ENCODE measurements at places on chromosomes 3 and 15.

GRCh38 chr3:196186651-196187573, 24.3 kb downstream of the ZDHHC19 start:
- DNase-seq, result peak; percentile 85

DNA sequence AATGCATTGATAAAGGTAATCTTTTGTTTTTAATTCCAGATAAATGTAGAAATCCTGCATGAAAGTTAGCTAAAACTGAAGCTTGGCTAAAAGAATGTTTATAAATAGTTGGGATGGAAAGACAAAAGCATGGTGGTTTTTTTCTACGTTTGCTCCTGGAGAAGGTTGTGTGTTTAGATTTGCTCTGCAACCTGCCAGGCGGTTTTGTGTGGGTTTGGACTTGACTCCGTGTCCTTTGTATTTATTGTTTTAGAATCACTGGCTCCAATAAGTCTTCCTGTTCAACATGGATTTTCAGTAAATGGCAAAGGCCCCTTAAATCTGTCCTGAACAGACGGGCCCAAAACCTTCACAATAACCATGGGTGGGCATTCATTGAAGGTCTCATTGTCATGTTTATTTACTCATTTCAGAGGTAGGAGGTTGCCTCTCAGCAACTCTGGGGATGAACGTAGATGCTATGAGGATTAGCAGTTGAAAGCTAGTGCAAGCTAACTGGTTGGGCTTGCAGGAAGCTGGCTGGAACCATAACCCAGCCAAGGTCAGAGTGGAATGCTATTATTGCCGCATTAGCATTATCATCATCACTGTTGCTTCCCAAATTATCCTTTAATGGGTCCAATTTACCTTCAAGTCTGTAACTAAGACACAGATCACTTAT, 60.6 kb upstream of the ADAMTS9 start:
- no peak for DNase-seq

- DNase-seq, result no peak
Observed at GRCh38 chr3:53493595-53493962, 832 bp upstream of the CACNA1D start.

DNA sequence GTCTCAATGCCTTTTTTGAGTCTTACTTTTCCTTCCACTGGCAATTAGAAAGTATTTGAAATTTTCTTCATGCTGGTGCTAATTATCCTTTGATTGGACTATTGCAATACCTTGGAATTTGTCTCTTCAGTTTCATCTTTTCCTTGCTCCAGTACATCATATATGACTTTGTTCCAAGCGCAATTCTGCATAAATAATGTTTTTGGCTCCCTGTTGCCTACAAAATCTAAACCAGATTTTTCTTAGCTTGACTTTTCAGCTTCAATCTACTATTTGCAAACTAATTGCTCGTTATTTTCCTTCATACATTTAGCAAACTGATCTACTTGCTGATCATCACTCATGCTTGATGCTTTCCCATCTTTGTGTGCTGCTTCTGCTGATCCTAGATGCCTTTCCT, 230.8 kb upstream of the GPR149 start:
- DNase-seq, result no peak

DNA sequence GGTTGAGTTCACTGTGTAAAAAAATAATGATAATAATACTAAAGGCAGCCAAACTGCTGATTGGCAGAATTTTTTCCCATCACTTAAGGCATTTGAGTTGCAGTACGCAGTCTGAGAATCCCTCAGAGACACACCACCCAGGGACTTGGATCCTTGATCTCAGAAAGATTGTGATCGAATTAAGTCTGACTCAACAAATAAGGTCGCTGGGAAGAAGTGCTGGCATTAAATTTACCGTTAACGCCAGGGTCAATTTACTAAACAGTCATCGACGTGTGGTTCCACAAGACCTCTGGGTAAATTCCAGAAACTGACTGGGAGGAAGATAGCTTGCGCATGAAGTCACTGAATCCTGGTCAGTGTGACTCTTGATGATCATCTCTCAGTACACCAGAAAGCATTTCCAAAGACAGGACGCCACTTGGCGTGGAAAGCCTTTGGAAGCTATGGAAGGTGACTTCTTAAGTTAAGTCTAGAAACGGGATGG, 48.3 kb upstream of the CGNL1 start:
- no peak for DNase-seq

- DNase-seq, result no peak
Observed at GRCh38 chr3:13518516-13518953, 30.4 kb upstream of the FBLN2 start.

DNA sequence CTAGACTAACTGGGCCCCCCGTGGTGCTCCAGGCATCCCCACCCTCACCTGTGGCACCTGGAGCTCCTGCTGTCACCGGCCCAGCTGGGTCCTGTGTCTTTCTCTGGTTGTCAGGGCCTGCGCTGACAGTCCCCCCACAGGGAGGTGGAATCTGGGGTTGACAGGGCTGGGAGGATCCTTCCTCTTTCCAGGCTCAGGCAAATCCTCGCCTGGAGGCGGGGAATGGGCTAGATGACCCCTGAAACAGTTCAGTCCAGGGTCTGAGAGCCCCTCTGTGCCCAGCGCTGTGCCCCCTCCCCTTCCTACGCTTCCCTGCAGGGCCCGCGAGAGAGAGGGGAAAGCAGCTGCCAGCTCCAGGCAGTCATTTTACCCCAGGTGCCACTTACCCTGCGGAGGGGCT, 50.1 kb upstream of the MCF2L2 start:
- DNase-seq, result no peak

DNA sequence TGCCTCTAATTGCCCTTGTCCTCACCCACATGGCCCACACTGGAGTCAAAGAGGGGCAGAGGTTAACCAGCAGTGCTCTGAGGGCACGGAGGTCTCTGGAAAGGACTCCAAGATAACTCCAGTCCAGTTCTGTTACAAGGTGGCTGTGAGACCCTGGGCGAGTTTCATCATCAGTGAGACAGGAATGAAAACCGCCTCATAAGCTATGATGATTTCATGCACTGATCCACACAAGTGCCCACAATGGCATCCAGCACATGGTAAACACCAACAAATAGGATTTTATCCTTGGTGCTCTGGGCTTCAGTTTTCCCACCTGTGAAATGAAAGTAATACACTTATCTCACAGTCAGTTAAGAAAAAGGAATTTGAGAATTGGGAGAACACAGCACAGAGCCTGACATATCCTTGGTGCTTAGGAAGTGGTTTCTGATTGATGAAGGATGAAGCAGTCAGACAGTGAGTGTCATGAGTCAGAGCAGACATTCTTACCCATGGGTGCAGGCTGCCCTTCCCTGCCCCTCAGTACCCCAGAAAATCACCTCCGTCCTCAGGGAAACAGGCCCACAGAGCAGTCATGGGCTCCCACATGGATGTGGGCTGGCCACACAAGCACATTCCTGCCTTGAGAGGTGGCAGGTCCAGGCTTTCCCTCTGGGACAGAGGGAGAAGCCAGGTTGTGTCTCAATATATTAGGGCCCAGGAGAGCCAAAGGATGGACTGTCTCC, 48.4 kb downstream of the DAPK2 start:
- no peak for DNase-seq

GRCh38 chr3:49470714-49471420, 800 bp downstream of the DAG1 start:
- peak; percentile 45 for DNase-seq

GRCh38 chr3:28916713-28917499, 364.0 kb upstream of the RBMS3 start:
- DNase-seq, result peak; percentile 34

GRCh38 chr3:177013681-177014280, 183.5 kb downstream of the TBL1XR1 start:
- DNase-seq, result no peak

- no peak for DNase-seq
Observed at GRCh38 chr3:141302364-141303141, 65.8 kb upstream of the ZBTB38 start.

- DNase-seq, result no peak
Observed at GRCh38 chr3:144502402-144502801, 530.8 kb downstream of the DIPK2A start.

DNA sequence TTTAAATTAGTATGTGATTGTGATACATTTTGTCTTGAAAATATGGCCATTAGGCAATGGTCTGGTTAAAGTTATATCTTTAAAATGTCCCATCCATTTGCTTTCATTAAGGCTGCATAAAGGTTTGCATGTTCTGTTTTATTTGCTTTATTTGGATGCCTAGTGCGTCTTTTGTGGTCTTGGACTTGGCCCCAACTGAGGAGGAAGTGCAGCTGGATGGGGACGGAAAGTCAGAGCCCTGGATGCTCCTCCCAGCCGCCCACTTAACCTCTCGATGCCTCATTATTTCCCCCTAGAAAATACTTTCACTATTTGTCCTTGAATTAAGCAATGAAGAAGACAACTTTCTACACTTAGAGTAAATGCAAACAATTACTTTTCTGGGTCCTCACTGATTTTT, 898.2 kb downstream of the MCTP2 start:
- DNase-seq, result no peak

DNA sequence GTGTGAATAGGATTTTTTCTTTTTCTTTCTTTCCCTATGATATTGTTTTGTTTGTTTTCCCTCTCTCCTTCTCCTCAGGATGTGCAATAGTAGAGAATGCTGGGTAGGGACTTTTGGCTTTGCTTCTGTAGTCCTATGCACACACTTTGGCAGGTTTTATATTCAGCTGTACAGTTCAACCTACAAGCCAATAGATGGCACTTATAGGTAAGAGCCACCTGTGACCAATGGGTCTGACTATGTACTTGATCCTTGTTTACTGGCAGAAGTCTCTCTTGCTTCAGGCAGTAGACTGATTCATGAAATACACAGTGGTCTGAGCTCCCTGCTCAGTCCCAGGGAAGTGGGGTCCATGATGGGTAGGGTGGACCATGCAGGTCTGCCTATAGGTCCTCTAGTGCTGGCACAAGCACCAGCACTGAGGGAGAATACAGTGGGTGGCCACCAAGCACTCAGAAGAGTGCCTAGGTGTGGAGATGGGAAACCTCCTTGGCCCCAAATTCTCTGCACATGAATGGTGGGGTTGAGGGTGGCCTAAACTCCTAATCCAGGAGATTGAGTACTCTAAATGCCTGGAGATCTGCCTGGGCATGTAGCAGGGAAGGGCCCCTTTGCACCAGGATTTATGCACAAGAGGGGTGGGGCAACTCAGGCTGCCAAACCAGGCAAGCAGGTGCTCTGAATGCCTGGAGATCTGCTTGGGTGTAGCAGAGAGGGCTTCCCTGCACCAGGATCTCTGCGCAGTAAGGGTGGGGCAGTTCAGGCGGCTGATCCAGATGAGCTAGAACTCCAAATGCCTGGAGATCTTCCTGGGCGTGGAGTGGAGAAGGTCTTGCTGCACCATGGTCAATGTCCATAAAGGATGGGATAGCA, 176.1 kb downstream of the DOCK3 start:
- no peak for DNase-seq

- no peak for DNase-seq
Observed at GRCh38 chr3:33883951-33884561, 85.6 kb downstream of the PDCD6IP start.

DNA sequence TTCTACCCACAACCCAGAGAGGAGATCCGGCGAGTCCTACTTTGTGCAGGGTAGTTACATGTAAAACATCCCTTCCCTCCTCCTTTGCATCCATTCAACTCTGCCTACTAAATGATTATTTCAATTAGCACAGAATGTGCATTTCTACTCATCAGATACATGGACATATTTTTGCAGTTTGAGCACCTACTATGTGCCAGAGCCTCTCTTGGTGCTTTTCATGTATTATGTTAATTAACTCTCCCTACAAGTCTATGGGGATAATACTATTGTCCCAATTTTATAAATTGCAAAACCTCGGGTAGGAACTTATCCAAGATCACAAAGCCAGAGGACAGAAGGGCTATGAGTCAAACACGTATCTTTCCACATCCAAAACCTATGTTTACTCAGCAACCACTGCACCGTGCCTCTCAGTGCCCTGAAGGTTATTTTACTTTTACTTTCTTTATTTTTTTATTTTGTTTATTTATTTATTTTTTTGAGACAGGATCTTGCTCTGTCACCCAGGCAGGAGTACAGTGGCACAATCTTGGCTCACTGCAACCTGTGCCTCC, 432.8 kb downstream of the MAGI1 start:
- DNase-seq, result no peak

DNA sequence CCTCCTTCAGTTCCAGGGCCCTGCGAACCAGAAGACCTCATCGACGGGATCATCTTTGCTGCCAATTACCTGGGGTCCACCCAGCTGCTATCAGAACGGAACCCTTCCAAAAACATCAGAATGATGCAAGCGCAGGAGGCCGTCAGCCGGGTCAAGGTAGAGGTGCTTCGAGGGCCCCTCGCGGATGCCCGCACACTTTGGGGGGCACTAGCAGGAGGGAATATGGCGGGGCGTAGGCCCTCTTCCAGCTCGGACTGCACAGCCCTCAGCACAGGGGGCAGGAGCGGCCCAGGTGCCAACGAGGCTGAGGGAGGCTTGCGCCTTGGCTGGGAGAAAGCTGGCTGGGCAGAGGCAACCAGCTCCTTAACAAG, 176.6 kb downstream of the NSMCE3 start:
- no peak for DNase-seq

DNA sequence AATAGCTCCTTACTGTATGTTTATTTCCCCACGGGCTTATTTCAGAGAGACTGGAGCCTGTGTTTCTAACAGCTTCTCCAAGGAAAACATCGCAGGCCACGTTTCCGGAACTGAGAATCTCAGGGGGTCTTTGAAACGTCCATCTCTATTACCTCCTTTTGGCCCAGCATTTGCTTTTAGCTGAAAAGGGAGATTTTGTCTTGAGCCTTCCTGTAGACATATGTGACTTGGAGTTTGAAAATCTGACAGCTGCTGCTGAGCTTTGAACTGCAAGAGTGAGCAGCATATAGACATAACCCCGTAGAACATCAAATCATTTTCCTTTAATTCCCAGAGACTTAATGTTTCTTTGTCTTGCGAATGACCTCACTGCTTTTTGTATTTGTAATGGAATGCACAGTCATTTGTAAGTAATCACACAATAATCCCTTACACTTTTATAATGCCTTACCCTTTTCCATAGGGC, 54.6 kb downstream of the LPP start:
- DNase-seq, result no peak

GRCh38 chr3:6229778-6230410, 631.0 kb upstream of the GRM7 start:
- no peak for DNase-seq

GRCh38 chr15:64703632-64703959, 71.8 kb downstream of the RBPMS2 start:
- peak; percentile 46 for DNase-seq

DNA sequence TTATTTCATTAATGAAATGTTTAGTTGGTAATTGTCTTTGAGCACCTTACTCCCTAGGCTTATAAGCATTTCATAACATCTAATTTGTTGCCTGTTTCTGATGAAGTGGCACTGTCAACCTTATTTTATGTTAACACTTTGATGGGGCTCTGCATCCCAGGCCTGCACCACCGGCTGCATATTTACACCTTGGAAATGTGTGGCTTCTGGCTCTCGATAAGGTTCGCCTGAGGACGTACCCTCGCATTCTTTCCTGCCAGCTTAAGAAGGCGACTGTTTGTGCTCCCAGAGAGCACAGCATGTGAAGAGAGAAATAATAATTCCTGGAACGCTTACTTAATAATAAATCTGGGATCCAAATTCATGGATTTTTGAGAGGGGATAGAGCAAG, 763.3 kb upstream of the CFAP20DC start:
- no peak for DNase-seq

Measured in NCI-H1092 treated with DMSO at 0.1 percent for 48 hours (cell line).